ENCODE measurements at places on chromosomes 6 and 20.

GRCh38 chr6:135265278-135265677 is 84.2 kb downstream of the MYB start:
- DNase-seq = no peak

- DNase-seq = no peak
Observed at GRCh38 chr20:15379681-15380296, 1042.4 kb upstream of the FLRT3 start.

- no peak for DNase-seq
Observed at GRCh38 chr6:143215363-143215762, 154.7 kb downstream of the AIG1 start.

DNA sequence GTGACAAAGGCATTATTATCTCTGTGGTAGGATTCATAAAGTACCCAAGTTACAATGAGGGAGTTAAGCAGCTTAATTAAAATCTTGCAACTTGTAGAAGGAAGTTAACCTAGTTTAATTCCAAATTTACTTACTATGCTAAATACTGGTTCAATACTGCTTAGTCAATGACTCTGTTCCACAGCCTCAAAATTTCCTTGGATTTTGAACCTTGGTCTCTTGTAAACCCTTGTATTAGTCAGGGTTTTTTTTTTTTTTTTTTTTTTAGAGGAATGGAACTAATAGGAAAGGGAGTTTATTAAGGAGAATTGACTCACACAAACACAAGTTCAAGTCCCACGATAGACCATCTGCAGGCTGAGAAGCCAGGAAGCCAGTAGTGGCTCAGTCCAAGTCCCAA is 163.4 kb downstream of the HS3ST5 start:
- no peak for DNase-seq

- DNase-seq = no peak
Observed at GRCh38 chr6:2667617-2668016, 83.1 kb downstream of the MYLK4 start.

DNA sequence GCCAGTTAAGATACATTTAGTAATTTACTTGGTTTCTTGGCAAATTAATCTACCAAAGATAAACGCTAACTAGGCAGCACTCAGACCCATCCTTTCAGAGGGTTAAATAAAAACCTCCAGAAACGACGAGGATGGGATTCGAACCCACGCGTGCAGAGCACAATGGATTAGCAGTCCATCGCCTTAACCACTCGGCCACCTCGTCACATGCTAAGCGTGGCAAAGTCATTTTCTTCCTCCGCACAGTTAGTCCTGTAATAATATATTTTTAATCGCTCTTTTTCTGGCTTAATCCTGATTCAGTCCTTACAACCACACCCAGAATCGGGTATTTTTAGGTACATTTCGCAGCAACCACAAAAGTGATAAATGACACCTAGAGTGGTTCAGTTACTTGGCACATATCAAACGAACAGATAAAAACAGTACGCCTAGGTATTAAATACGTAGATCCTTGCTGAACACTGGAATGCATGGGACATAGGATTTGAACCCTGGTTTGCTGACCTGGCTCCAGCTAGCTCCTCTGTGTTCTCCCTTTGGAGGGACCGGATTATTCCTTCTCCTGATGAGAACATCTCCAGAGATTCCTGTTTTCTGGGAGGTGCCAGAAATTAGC is 71.6 kb downstream of the GPX5 start:
- peak; percentile 68 for DNase-seq

- no peak for DNase-seq
Observed at GRCh38 chr20:14913896-14914620, 576.6 kb upstream of the FLRT3 start.

DNA sequence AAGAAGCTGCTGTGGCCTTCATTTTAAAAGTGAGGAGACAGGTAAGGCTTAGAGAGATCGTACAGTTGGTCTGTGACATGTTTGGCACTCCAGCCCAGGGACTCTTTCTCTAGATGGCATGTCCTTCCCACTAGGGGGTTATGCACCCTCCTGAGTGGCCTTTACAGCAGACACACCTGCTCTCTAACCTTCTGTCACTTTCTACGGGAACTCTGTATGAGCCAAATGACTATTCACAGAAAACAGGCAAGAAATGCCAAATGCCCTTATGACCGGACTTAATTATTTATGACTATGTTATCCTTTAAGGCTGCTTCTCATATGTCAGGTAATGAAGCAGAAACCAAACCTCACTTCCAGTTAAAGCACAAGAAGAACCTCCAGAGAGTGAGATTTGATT is 91.2 kb downstream of the MAP3K5 start:
- no peak for DNase-seq

DNA sequence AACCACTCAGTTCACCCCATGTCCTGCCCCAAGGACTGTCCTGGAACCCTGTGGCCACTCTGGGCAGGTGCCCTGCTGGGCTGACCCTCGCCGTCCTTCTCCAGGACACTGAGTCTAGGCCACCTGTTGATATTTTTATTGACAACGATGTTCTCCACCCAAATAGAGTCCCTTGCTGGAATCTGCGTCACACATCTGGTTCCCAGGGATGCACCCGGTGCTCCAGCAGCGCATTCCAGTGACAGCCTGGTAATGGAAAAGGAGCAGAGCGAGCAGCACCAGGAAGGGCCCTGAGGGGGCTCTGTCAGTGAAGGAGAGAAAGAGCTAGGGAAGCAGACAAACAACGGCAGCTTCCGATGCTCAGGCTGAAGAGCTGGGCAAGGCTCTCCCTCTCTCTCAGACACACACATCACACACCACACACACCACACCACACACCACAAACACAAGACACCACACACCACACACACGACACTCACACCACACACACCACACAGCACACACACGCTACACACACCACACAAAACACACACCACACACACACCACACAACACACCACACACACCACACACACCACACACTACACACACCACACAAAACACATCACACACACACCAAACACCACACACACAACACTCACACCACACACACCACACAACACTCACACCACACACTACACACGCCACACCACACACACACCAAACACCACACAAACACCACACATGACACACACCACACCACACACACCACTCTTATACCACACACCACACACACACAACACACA is 117.9 kb upstream of the THBS2 start:
- DNase-seq = no peak

GRCh38 chr6:66190858-66191257 is 483.8 kb upstream of the EYS start:
- DNase-seq = no peak

DNA sequence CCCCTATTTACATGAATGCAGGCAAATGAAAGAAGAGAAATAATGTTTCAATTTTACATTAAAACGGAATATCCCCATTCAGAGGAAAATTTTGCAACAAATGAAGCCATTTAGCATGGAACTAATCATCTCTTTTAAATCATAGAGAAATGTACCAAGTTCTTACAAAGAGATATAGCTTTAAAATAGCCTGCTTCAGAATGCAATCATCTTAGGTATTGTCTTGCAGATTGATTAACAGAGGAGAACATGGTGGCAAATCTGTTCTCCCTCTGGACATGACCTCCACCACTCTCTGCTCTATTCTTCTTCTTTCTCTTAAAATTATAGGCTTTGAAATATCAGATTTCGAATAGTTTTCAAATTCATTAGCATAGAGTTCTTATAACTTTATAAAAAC is 155.7 kb upstream of the DTNBP1 start:
- no peak for DNase-seq

DNA sequence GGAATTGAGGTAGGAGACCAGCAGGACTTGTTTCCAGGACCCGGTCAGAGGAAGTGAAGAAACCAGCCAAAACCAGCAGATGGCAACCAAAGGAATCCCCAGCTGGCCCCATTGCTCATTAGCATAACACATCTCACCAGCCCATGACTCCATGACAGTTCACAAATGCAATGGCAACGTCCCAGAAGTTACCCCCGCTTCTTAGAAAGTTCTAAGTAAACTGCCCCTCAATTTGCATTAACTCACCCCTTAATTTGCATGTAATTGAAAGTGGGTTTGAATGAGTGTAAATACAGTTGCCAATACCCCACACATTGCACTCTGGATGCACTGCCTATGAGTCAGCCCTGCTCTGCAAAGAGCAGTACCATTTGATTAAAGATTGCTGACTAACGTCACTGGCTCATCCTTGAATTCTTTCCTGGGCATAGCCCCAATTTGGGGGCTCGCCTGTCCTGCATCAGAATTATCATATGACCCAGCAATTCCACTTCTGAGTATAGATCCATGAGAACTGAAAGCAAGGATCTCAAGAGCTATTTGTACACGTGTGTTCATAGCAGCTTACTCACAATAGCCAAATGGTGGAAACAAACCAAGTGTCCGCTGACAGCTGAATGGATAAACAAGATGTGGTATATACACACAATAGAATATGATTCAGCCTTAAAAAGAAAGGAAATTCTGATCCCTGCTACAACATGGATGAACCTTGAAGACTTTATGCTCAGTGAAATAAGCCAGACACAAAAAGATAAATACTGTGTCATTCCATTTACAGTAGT is 36.4 kb downstream of the MYLK4 start:
- peak; percentile 66 for DNase-seq

DNA sequence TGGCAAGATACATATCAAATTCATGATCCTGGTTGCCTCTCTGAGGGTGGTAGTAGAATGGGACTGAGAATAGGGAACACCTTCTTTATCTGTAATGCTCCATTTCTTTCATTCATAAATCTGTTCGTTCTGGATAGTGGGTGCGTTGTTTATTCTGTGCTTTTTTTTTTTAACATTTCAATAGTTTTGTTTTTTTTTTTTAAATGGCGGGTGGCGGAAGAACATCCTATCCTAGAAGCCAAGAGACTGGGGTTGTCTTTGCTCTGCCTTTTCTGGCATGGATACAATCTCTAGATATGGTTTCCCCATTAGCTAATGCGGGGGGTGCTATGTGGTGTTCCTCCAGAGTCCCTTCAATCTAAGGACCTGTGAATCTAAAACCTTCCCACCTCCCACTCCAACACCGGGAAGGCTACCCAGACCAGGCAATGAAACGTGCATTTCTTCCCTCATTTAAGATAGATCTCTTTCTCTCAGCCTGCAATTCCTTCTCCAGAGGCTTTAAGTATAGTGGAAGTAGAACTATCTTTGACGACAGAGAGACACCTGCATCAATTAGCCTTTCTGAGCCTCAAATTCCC is 883 bp upstream of the CCDC28A start:
- DNase-seq = peak; percentile 20

GRCh38 chr6:36499918-36500317 is 47.4 kb downstream of the STK38 start:
- DNase-seq = no peak

DNA sequence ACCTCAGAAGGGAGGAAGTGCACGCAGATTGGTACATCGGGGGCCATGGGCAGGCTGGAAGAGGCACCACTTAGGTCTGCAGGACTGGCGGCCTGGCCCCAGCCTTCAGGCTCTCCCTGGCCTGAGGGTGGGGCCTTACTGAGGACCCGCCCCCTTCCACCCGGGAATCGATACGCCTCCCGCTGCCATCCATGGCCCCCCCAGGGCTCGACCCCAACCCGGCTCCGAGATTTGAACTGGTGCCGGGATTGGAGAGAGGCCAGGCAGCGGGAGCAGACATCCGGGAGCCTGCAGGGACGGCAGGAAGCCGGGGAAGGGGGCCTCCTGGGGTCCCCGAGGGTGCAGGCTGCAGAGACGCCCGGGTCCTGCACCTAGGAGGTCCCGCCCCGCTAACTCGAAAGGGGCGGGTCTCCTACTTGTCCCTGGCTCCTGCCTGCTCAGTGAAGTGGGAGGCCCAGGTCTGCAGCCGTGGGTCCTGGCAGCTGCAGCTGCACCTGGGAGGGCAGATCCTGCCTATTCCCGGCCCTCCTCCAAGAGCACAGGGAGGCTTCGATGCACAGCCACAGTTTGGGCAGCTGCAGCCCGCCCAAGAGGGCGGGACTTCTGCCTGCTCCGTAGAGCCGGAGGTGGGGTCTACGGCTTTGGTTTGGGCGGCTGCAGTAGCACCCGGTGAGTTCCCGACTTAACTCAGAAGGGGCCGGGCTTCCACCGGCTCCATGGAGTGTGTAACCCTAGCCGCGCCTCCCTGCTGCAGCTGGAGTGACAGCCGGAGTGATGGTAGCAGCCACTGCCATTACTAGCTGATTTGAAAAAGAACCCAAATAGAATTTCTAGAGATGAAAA is 35.2 kb upstream of the TBC1D22B start:
- DNase-seq = peak; percentile 93

DNA sequence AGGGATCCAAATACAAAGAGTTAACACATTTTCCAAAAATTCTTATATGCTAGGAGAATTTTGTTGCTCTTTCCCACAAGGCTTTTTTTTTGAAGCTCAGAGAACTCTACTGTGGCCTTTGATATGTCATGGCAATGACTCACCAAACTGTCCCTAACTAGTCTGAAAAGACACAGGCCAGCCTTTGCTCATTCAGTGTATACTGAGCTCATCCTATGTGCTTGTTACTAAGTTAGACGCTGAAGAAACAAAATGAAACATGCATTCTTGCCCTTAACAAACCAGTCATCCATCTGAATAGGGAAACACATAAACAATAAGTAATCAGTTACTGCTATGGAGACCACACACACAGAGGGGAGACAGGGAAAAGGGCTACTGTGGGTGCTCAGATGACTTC is 291.8 kb downstream of the FOXC1 start:
- no peak for DNase-seq

DNA sequence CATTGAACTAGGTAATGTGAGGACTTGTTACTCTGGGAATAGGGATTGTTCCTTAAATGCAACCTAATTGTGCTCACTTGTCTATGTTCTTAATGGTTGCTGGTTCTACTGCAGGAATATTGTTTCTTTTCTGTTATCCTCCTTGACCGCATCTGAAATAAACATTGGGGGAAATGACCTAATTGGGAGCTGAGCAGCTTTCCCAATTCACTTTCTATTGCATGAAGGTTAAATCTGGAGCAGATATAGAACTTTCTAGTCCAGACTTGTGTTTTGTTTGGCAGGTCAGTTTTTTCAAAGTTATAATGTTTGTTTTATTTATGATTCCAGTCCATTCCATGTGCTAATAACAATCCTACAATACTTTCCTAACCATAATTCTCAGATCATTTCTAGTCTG is 981.0 kb upstream of the CITED2 start:
- no peak for DNase-seq

DNA sequence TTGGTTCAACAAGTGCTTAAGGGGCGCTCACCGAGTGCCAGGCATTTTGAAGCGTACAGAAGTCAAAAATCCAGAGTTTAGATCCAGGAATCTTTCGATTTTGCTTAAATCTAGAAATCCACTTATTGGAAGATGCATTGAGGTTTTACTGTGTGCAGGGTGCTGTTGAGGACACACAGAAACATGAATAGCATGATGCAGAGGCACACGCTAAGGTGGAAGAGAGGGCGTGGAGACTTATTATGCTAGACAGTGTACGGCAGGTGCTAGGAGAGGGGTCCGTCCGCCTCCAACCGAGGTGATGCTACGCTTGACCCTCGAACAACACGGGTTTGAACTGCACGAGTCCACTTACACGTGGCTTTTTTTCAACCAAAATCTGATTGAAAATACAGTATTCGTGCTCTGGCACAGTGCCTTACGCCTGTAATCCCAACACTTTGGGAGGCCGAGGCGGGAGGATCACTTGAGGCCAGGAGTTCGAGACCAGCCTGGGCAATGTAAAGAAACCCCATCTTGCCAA is 1.0 kb upstream of the KIF13A start:
- no peak for DNase-seq

GRCh38 chr6:169839493-169839892 is 88.1 kb downstream of the ERMARD start:
- no peak for DNase-seq

All from ACHN (cell line).